ENCODE measurements at places on chromosomes 16 and 17.

DNA sequence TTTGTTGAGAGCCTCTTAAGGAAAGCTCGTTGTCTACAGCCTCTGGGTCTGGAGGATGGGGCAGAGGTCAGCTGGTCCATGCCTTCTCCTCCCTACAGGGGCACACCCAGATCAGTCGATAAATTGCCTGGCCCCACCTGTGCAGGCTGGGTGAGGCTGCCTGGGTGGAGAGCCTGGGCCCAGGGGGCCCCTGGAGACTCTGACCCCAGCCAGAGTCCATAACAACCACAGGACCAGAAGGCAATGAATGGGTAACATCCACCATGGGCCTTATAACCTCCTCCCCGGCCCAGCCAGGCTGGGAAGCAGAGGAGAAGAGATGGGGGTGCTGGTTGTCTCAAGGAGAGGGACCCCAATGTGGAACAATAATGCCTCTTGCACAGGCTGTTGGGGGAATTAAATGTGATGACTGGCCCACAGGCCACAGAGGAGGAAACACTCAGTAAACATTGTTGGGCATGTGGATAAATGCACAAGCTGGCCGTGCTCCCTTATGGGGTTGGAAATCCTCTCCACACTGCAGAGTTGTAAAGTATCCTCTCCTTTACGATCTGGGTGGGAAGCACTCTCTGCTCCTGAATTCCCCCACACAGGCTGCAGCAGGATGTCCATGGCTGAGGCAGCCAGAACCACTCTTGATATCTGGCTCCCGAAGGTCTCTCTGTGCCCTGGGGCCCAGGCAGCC lies 56.7 kb upstream of the TOB1 start:
- DNase-seq, result no peak

- no peak for DNase-seq
Measured at GRCh38 chr17:61366076-61366714, 33.4 kb upstream of the TBX2 start.

- no peak for DNase-seq
Measured at GRCh38 chr16:29975134-29975538, 1.5 kb downstream of the TAOK2 start.

DNA sequence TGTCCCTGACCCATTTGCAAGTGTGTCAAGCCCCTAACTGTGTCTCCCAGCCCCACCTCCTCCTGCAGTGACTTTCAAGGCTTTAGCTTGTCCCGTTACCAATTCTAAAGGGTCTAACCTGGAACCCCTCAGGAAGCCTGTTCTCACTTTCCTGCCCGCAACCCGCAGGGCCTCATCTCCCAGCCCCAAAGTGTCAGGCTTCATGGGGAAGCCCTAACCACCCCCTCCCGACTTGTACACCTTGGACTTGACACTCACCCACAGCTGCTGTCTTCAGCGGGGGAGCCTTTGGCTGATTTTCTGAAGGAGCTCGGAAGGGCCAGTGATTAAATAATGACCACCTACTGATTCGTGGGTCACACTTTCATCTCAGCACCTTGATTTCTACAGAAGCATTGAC lies 33.1 kb downstream of the NLRC5 start:
- DNase-seq, result no peak

- no peak for DNase-seq
Measured at GRCh38 chr16:31107465-31107867, 720 bp upstream of the BCKDK start.

DNA sequence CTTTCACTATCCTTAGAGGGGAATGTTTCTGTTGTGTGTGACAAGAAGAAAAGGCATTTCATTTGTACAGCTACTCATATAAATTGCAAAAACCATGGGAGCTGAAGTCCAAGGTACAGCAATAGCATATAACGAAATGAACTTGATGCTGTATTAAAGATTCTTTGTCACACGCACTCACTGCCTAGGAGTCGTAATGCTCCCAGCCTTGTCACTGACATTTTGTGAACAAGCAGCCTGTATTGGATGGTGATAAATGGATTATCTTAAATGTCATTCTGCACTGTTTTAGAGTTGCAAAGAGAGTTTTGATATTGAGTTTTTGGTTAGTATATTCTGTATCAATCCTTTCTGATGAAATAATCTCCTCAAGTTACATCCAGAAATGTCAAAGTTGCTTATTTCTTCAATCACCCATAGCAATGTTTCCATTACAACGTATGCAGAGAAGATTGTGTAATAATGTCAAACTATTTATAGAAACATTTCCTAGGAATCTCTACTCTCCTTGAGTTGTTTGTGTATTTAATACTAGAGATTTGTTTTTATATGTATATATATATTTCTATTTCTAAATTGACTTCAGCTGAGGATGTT lies 270.6 kb downstream of the FTO start:
- no peak for DNase-seq

GRCh38 chr16:9124444-9124843 lies 33.0 kb downstream of the HAPSTR1 start:
- DNase-seq, result no peak

DNA sequence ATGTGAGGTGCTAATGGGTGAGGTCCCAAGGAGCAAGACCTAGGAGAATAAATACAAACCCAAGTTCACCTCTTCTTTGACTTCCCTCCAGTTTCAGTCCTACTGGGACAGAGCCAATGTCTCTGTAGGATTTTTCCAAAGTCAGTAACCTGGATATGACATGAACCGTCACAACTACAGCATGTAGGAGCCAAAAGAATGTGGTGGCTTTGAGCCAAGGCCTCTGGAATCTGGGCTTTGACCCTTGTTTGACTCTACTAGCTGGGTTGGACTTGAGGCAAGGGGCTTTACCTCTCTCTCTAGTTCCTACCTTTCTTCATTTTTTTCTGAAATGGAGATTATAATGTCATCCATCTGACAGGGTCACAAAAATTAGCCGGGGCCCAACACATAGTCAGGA lies 91.4 kb downstream of the CACNG3 start:
- DNase-seq, result no peak

DNA sequence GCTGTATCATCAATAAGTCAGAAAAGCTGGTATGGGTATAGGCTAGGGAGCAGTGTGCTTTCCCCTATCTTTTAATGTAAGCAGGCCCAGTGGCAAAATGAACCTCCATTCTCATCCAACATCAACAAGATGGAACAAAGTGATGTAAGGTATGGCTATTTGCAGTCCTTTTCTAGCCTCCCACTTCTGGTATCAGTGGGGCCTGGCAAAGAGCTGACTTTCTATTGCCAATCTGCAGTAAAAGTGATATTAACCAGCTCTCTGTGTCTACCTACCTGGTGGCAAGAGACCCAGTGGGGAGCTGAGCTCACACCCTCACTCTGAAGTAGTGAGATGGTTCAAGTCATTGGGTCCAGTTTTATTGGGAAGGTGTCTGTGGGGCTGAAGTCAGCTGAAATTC lies 1492.6 kb downstream of the CDH11 start:
- no peak for DNase-seq

DNA sequence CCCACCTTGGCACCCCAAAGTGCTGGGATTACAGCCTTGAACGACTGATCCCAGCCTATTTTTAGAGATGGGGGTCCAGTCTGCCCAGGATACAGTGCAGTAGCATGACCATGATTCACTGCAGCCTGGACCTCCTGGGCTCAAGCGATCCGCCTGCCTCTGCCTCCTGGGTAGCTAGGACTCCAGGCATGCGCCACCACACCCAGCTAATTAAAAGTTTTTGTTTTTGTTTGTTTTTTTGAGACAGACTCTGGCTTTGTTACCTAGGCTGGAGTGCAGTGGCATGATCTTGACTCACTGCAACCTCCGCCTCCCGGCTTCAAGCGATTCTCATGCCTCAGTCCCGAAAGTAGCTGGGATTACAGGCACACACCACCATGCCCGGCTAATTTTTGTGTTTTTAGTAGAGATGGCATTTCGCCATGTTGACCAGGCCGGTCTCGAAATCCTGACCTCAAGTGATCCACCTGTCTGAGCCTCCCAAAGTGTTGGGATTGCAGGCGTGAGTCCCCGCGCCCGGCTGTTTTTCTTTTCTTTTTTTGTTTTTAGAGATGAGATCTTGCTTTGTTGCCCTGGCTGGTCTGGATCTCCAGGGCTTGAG lies 2.3 kb upstream of the PAFAH1B1 start:
- no peak for DNase-seq

GRCh38 chr16:1978476-1979120 lies 2.7 kb downstream of the NOXO1 start:
- DNase-seq, result no peak

- no peak for DNase-seq
Measured at GRCh38 chr17:9141425-9141753, 120.1 kb downstream of the NTN1 start.

GRCh38 chr17:17179371-17179827 lies 26.7 kb downstream of the PLD6 start:
- DNase-seq, result no peak

DNA sequence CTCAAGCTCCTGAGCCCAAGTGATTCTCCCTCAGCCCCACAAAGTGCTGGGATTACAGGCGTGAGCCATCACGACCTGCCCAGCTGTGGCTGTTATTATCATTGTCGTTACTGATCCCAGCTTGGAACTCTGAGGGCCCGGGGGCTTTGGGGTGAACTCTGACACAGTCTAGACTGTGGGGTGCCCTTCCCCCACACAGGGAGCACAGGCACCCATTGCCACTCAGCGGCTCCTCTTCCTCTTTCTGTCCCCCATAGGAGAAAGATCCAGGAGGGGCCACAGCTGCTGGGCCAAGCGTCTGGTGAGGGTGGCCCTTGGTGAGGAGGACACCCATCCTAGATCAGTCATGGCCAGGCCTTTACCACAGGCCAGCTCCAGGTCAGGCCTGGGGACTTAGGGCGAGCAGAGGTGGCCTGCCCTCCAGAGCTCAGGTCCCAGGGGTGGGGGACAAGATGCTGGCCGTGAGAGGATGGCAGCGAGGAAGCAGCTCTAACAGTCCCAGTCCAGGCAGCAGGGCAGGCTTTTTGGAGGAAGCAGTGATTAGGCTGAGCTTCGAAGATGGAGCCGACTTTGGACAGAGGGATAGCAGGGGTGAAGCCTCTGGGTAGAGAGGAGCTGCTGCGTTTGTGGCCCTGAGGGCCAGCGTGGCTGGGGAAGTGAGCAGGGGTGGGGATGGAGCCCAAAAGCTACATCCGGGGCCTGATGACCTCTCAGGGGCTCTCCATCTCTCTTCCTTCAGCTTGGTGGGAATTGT lies 24.7 kb downstream of the TMEM235 start:
- DNase-seq, result no peak

DNA sequence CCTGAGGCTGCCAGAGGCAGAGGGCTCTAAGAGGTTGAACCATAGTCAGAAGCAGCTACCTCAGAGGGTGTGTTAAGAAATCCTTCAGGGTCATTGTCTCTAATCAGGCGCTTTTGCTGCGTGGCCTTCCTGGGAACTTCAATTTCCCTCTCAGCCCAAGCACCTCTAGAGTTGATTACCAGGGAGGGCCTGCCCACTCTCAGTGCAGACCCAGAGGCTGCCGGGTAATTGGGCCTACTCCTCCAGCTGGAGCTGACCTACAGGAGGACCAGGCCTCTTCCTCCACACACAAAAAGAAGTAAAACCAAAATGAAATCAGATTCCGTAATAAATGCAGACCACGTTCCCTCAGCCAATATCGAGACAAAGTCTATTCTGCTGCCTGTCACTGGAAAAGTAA lies 305.0 kb upstream of the CCL2 start:
- DNase-seq, result no peak

DNA sequence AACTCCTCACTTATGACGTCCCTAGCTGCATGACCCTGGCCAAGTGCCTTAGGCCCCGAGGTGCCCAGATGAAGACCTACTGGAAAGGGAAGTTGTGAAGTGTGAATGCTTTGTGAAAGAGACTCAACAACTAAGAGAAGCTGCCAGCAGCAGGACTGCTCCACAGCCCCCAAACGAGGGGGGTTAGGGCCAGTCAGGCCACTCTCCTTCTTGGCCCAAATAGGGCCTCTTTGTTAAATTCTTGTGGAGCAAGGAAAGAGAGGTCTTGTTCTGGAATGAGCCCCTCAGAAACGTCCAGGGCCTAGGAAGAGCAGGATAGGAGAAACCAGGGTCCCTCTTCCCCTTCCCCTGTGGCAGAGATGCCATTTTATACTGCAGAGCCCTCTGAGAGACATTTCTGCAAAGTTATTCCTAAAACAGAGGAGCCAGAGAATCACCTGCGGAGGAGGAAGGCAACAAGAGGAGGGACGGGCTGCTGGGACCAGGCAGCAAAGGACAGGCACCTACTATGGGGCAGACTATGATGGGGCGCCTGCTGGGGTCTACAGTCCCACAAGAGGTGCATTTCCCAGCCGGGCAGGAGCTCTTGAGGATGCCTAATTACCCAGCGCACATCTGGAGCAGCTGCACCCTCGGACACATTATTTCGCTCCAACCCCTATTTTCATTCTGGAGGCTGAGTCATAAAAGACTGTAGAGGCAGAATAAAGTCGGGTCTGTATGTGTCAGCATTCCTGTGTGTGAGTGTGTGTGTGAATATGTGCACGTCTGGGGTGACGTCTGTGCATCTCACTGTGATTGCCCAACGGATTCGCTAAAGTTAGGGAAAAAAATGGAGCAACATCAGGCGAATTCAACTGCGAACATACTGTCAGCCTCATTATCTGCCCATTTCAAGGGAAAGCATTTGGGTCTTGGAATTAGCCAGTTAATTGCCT lies 11.4 kb upstream of the HOXB9 start:
- no peak for DNase-seq

DNA sequence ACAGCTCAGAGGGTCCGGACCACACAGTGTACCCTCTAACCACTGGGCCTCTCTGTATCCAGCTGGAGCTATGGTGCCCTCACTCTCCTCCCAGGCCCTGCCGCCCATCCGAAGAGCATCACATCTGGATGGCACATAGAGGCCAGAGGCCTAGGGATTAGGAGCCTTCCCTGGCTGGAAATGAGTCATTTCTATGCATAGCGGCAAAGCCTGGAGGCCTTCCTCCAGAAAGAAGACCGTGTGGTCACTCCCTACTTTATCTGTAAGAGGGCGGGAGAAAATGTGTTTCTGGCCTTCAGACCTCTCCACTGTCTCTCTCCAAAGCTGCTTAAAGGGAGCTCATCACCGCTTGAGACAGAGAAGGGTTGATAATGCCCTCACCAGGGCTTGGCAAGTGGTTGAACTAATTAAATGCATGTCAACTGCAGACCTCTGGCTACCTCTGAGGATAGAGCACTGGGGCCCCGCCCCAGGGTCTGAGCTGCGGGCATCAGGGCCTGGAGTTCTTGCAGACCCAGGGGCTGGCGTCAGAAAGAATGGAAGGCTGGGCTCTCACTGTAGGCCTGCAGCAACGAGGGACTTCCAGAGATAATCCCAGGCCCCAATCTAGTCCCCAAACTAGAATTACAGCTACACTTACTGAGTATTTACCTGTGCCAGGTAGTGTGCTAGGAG lies 122.2 kb downstream of the IRX5 start:
- DNase-seq, result no peak

- no peak for DNase-seq
Measured at GRCh38 chr16:49581630-49582298, 208.2 kb downstream of the C16orf78 start.

GRCh38 chr16:86100205-86101136 lies 201.5 kb downstream of the IRF8 start:
- DNase-seq, result no peak

- DNase-seq, result no peak
Measured at GRCh38 chr16:22282254-22282892, 14.8 kb upstream of the POLR3E start.

- no peak for DNase-seq
Measured at GRCh38 chr17:7912927-7913524, 3.1 kb downstream of the RNF227 start.

GRCh38 chr17:4179071-4179470 lies 36.1 kb downstream of the CYB5D2 start:
- no peak for DNase-seq

- DNase-seq, result no peak
Measured at GRCh38 chr17:40612599-40613244, 34.9 kb downstream of the SMARCE1 start.

GRCh38 chr17:34673995-34674890 lies 94.9 kb downstream of the TMEM132E start:
- no peak for DNase-seq

- DNase-seq, result no peak
Measured at GRCh38 chr16:27235938-27236245, 32.6 kb downstream of the KDM8 start.
